ENCODE measurements at places on chromosomes 13 and 19.

- no peak for DNase-seq
Measured at GRCh38 chr19:4327877-4328242, 10.8 kb downstream of the STAP2 start.

DNA sequence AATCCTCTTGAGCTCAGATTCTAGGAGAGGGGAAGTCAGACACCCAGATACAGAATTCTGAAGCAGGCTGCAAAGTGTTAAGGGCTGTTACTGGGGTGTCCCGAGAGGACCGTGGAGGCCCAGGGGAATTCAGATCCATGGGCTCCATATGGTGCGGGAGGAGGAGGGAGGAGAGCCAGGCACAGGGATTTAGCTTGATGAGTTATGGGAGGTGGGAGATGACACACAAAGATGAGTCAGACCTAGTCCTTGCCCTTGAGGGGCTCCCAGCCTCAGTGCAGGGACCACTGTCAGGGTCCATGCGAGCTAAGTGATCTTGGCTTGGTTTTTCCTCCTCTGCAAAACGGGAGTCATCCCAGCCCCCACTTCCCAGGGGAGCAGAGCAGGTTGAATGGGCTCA lies 14.4 kb upstream of the GIPR start:
- DNase-seq: no peak

- DNase-seq: no peak
Measured at GRCh38 chr19:33219261-33219815, 6.3 kb downstream of the SLC7A10 start.

- DNase-seq: no peak
Measured at GRCh38 chr19:30557927-30558557, 185.9 kb downstream of the ZNF536 start.

GRCh38 chr13:95926231-95926630 lies 127.0 kb downstream of the UGGT2 start:
- peak; percentile 3 for DNase-seq

- no peak for DNase-seq
Measured at GRCh38 chr13:112647256-112647655, 42.6 kb upstream of the ATP11A start.

- no peak for DNase-seq
Measured at GRCh38 chr13:80462567-80462966, 121.6 kb upstream of the SPRY2 start.

DNA sequence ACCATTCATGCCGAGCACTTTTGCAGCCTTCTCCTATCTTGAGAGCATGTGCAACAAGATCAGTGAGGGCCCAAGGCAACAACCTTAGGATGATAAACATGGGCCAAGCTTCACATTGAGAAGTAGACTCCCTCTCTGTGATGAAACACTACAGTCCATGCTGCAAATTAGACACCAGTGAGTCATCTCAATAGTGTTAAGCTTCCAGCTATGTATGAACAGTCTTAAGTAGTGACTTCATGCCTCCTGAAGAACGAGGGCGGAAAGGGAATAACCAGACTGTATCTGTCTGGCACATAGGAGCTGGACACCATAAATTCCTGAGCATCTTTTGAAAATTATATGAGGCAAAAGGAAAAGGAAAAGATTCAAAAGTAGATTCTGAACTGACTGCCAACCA lies 309.9 kb upstream of the SLITRK1 start:
- DNase-seq: no peak

- no peak for DNase-seq
Measured at GRCh38 chr19:43704002-43704705, 11.7 kb upstream of the IRGC start.

DNA sequence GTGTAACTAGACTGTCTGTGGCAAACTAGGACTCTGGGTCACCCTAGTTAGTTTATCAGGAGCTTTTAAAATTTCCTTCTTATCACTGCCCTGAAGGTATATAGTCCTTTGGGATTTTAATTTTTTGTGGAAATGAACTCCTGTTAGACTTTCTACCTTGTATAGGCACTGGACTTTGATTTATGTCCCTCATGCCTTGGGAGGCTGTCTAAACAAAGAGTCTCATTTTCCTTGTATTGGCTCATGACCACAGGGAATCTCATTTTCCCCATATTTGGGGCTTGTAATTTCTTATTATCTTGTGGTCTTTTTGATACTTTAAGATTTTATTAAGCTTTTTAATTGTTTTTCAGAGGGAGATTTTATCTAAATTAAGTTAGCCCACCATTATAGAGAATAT lies 21.4 kb downstream of the KCTD4 start:
- DNase-seq: no peak

GRCh38 chr19:53132141-53132991 lies at the start of gene ZNF415:
Gene ZNF415, minus strand, starts transcription at chr19:53132910. Its CDS starts 10,234 bp downstream, at chr19:53122676.
- DNase-seq: peak; percentile 96

DNA sequence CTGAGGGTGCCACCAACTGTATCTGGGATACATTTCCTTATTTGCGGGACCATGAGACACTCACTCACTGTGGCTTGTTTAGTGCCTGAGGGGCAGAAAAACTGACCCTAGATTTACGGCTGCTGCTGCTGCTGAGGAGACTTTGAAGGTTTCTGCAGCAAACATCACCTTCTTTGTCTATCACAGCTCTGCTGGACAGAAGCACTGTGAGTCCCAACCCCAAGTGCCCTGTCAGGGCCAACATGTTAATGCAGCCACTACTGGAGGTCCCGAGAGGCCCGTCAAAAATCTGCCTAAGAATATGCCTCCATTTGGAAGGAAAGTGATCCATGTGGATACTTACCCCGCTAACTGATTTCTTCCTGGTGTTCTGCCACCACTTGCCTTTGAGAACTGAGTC lies 37.3 kb upstream of the UBL3 start:
- no peak for DNase-seq

- no peak for DNase-seq
Measured at GRCh38 chr13:61084988-61085387, 330.7 kb downstream of the PCDH20 start.

GRCh38 chr19:30214651-30215051 lies 157.5 kb upstream of the ZNF536 start:
- no peak for DNase-seq

DNA sequence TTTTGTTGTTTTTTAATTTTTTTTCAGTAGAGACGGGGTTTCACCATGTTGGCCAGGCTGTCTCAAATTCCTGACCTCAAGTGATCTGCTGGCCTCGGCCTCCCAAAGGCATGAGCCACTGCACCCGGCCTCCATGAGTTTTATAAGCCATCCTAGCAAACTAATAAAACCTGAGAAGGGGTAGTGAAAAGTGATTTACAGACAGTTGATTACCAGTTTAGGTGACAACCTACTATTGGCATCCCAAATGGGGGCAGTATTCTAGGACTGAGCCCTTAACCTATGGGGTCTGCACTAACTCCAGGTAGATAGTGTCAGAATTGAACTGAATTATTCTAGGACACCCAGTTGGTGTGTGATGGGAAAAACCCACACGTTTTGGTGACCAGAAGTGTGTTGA lies 6.5 kb upstream of the LATS2 start:
- DNase-seq: no peak

DNA sequence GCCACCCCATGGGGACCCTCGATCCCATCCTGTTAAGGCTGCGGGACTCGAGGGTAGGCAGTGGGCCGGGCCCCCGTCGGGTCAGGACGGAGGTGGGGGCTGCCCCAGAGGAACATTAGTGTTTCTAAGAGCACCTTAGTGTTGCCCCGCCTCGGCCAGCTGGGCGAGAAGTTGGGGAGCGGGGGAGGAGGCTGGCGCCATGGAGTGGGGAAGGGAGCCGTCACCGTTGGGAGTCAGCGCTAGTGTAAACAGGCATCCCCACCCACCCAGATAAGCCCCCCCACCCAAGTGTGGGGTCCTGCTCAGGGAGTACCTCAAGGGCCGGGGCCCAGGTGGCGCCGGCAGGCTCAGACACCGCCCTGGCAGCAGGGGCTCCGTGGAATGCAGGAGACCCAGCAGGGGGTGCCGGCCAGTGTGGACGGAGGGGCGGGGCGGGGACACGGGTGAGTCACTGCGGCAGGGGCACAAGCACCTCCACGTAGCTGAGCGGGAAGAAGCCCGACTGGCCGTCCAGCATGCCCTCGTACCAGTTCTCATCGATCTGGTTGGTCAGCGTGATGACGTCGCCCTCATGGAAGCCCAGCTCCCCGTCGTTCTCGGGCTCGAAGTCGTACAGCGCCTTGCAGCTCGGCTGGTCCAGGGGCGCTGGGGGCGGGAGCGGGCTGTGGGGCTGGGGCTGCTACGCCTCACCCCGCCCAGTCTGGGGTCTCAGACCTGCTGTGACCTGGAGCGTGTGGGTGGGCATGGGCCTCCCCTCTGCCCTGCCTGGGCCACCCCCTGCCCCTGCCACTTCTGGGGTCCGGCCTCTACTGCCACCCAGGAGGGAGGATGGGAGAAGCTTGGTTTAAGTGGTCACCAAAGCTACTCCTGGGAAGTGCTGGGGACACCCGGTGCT lies 18.0 kb downstream of the MPND start:
- DNase-seq: no peak

DNA sequence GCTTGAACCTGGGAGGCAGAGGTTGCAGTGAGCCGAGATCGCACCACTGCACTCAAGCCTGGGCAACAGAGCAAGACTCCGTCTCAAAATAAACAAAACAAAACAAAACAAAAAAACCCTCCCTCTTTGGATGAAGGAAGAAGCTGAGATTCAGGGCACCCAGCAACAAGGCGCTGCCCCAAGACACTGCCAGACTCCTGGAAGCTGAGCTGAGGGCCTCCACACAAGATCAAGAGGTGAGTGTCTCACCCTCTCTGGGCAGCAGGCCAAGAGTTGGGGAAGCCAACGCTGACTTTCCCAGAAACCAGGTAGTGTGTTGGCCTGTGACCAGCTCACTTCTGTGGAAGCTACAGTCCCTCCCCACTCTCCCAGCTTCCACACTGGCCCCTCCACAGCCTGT lies 3.7 kb upstream of the TYROBP start:
- no peak for DNase-seq

DNA sequence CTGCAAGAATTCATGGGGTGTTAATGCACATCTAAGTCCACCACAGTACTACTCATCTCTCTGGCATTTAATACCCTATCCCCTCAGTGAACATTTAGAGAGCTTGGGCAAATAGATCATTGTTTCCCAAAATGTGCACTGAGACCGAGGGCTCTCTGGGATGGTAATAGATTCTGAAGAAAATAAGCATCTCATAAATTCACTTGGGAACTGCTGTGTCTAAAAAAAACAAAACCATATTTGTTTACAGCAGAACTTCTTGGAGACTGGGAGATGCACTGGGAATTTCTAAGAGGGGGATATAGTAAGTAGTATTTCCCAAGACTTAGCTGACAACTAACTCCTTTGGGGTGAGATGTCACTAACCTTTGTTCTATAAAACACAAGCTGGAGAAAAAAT lies 58.4 kb downstream of the ENOX1 start:
- no peak for DNase-seq

Measured in tongue (tissue), 3 donors.